ENCODE measurements at places on chromosomes 11 and 22.

DNA sequence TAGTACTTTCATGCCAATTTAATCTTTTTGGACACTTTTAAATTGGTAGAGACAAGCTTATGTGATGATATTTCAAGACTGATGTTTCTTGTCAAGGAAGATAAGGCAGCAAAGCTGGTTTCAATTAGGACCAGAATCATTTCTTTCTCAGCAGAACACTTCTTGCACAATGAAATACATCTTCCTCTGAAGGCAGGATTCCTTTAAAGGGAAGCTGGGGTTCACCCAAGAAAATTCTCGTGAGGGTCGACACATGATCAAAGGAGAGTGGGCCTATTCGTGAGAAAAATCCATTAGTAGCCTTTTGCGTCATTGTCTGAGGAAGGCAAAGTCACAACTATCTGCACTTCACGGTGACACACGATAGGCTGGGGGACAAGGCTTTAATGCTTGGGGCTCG lies 17.6 kb downstream of the TTC12 start:
- DNase-seq = no peak

- DNase-seq = no peak
These were observed 20.6 kb downstream of the TMPRSS6 start for GRCh38 chr22:37088750-37089408.

- DNase-seq = no peak
These were observed 84.6 kb downstream of the CLPB start for GRCh38 chr11:72349616-72350218.

DNA sequence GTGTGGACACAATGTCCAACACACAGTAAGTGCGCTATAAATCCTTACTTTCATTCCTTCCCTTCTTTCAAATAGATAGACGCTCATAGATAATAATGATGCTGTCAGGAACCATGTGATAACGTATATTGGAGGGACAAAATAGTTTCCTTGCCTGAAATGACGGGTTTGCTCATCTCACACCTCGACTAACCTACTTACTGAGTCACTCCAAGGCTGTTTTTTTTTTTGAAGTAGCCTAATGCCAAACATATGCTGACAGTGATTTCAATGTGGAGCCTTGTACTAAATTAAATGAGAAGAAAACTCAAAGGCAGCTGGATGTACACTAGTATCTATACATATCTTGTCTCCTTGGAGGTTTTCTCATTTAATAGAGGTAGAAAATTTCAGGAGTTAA lies 400.5 kb downstream of the NELL1 start:
- no peak for DNase-seq

- DNase-seq = no peak
These were observed 4.8 kb upstream of the LSP1 start for GRCh38 chr11:1847926-1848639.

GRCh38 chr11:65861533-65862183 lies 1.4 kb downstream of the MUS81 start:
- no peak for DNase-seq

DNA sequence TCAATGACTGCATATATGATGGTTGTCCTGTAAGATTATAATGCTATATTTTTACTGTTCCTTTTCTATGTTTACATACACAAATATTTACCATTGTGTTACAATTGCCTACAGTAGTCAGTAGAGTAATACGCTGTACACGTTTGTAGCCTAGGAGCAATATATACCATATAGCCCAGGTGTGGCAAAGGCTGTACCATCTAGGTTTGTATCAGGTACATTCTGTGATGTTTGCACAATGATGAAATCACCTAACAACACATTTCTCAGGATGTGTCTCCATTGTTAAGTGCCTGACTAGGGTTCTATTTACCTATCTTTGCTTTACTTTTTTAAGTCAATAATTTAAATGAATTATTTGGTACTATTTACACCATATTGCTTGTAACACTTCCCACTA lies 21.9 kb downstream of the PRR5L start:
- no peak for DNase-seq

- no peak for DNase-seq
These were observed 7.3 kb upstream of the ADAMTS8 start for GRCh38 chr11:130435671-130436070.

GRCh38 chr11:7314811-7315604 lies 63.3 kb downstream of the SYT9 start:
- no peak for DNase-seq

GRCh38 chr11:33897761-33898375 lies 6.0 kb upstream of the LMO2 start:
- no peak for DNase-seq

DNA sequence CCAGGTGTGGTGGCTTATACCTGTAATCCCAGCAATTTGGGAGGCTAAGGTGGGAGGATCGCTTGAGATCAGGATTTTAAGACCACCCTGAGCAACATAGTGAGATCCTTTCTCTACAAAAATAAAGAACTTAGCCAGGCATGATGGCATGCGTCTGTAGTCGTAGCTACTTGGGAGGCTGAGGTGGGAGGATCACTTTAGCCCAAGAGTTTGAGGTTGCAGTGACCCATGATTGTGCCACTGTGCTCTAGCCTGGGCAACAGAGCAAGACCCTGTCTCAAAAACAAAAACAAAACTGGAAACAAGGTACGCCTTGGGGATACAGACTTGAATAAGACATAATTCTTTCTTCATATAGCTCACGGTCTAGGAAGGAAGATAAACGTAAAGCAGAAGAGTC lies 63.1 kb upstream of the GRAMD1B start:
- no peak for DNase-seq

DNA sequence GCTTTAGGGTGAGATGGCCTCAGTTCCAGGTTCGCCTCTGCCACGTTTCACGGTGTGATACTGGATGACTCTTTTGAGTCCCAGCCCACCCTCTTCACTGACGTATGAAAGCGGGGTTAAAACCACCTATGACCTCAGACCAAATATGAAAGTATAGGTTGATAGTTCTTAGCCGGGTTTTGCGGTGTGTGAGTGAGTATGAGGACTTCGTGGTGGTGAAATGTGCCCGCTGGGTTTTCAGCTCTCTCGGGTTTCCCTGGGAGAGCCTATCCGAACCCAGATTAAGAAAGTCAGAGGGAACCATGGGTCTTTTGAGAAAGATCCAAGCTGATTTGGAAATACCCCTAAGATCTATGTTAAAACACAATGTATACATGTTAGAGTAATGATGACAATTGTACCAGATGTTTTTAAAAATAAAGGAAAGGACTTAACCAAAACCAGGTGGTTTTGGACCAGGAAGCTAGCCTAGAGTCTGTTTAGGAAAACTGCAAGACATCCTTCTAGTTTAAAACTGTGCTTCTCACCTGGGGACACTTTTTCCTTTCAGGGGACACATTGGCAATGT lies 25.8 kb upstream of the ST3GAL4 start:
- no peak for DNase-seq

DNA sequence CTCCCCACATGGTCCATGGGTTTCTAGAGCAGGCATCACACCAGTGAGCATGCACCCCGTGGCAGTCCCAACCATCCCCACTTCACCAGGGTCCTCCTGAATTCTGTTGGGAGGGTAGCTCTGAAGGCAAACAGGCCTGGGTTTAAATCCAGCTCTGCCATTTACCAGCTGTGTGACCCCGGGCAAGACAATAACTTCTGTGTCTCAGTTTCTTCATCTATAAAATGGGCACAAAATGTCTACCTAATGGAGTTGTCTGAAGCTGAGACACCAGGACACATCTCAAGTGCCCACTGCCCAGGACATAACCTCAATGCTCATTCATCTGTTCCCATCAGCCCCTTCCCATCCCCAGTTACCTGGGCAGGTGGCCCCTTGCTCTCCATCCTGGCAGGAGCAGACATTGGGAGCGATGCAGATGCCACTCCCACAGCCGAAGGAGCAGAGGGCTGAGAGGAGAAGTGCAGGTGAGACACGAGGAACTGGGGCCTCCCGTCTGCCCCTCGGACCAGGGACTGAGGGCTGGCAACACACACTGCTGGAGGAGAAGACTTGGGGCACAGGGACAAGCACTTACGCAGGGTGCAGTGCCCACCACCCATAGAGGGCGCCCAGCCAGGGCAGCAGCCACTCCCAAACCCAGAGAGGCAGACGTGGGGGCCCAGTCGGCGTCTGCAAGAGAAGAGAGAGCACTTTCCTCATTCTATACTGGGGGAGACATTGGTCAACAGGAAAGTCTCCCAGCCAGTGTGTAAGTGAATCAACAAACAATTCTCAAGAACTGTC lies 4.0 kb downstream of the VWCE start:
- no peak for DNase-seq

DNA sequence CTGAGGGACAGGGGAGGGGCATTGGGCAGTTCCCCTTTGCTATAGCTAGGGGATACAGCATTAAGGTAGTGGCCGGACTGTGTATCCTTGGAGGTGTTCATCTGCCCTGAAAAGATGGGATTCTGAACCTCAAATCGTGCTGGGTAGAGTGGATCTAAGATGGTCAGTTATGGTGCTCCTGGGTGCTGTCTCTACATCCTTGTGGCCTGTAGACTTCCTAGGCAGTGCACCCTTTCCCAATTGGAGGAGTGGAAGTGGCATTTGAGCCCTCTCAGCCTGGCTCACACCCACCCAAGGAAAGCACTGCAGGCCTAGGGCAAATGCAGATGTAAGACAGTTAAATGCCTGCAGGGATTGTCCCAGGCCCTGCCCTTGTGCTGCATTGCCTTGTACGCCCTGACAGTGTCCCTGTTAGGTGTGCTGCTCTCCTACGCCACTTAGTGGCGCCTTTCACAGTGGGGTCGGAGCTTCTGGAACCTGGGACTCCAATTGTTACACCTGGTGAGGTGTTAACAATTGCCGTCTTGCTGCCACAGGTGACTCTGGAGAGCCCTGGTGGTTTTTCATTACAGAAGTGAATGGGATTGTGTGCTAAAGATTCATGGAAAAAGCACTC lies 35.0 kb downstream of the PPFIBP2 start:
- no peak for DNase-seq

- DNase-seq = no peak
These were observed 561 bp downstream of the FXYD2 start for GRCh38 chr11:117823946-117824420.

DNA sequence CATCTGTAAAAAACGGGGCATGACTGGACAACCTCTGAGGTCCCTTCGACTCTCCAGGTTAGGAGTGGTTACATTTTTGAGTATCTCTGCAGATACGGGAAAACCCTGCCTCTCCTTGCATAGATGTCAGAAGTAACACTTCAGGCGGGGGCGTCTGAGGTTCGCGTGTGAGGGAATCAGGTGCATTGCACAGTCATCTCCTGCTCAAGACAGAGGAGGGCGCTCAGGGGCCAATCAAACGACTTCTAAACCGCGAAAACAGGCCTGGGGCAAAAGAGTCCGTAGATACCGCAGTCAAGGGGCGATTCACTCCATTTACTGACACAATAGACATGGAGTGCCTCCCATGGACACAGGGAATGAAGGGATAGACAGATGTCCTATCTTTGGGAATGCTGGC lies 31.7 kb downstream of the KIRREL3 start:
- no peak for DNase-seq

GRCh38 chr11:13290221-13290980 lies 12.8 kb downstream of the BMAL1 start:
- DNase-seq = no peak

DNA sequence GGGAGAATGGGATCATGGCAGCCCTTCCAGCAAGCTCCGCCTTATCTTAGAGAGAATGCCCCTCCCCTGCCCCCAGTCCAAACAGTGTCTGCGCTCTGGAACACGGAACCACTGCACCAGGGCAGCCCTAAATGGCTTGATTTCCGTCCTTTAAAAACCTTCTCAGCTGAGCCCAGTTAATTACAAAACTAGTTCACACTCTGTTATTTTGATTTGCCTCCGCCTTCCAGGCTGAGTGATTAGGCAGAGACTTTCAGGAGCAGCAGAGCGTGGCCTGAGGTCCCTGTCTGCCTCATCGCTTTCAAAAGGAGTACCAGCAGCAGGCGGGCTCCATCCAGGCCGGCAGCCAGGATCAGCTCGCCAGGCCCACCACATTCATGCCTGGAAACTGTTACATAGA lies 313.0 kb downstream of the BRD1 start:
- no peak for DNase-seq

GRCh38 chr11:65540290-65541092 lies 15.6 kb downstream of the SCYL1 start:
- DNase-seq = peak; percentile 85

DNA sequence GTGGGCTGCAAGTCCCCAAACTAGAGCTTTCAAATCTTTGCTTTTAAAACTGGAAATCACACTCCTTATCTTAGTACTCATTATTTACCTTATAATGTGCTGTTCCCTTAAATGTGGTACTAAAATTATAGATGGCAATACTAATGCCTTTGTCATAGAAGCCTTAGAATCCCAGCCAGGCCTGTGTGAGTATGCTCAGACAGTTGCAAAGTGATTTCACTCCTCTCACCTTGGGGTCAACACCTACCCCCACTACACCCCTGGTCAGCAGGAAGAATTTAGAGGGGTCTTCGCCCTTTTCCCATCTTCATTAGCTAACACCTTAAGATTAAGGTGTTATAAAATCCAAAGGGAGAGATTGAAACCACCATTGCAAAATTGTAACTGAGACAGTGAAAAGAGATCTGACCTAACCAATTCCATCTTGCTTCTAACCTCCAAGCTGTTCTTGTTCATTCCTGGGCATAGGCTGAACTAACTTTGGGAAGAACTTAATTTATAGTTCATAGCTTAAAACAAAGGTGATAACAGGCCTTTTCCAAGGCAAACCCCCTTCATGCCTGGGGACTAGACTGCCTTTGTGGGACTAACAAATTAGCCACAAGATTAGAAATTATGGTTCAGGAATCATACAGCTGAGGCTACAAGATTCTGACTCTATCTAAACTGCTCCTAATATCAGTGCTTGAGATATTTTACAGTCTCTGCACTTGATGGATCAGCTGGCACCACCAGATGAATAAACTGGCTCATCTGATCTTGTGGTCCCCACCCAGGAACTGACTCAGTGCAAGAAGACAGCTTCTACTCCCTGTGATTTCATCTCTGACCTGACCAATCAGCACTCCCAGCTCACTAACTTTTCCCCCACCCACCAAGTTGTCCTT lies 10.4 kb upstream of the MRPL17 start:
- DNase-seq = no peak

DNA sequence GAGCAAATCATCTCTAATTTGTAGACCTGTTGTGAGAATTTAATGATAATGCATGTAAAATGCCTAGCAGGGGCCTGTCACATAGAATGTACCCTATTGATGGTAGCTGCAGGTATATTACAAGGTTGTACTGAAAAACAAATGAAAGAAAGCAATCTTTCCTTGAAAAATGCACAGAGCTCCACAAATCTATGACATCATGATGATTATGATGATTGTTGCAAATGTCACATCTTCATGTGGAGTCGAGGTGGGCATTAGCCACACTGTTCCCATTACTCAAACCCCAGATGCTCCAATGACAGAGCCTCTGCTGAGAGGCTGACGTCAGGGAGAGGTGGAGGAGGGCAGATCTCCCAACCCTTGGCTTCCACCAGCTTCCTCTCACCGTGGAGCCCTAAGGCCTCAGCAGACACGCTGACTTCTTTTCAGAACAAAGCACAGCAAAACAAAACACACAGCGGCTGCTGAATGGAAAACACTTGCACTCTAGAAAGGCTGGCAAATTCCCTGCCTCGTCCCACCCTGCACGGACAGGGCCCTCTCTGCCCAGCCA lies 298.3 kb downstream of the KIRREL3 start:
- no peak for DNase-seq

- no peak for DNase-seq
These were observed 19.5 kb upstream of the FLRT1 start for GRCh38 chr11:64015935-64016845.

GRCh38 chr22:49538006-49538405 lies 289.7 kb downstream of the BRD1 start:
- DNase-seq = no peak
